NCI-H460 (cell line): ENCODE measurements at places on chromosomes 7 and 10.

- DNase-seq, result no peak
These were observed 83.7 kb downstream of the RBM33 start for GRCh38 chr7:155728116-155728515.

DNA sequence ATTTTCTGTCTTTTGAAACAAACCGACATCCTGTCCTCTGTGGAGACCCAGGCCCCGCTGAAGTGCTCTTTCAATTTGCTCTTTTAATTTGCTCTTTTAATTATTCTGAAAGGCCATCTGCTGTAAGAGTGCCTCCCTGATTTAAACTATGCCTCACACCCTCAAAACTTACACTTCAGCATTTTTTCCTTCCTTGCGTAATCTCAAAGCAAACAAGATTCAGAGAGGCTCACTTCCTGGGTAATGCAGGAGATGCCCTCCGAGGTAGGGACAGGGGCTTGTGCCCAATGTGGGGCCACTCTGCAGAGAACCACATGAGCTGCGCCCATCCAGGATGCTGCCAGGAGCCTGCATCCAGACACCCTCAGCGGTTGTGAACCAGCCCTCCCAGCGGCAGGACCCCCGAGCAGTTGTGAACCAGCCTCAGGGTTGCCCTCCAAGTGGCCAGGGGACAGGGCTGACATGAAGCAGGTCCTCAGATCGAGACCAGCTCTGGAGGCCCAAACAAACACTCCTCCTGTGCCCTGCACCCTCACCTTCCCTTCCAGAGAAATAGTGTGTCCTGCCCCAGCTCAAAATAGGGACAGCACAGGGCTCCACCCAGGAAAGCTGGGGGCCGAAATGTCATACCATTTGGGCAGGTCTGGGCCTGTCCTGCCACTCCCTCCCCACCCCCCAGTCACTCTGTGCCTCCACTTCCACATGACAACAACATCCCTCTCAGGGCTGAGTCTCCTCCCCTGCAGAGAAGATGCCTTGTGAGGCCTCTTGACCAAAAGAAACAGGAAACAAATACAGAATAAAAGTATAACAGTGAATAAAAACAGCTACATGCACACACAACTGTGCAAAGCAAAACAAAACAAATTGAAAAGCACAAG, 190.4 kb downstream of the PTPRN2 start:
- DNase-seq, result no peak

- peak; percentile 43 for DNase-seq
These were observed 23.9 kb upstream of the AGFG2 start for GRCh38 chr7:100515072-100515532.

- DNase-seq, result no peak
These were observed 55.1 kb upstream of the FAM20C start for GRCh38 chr7:137094-137891.

GRCh38 chr10:62113680-62114079, 155.0 kb downstream of the RTKN2 start:
- no peak for DNase-seq

- DNase-seq, result no peak
These were observed 34.7 kb downstream of the MRPS24 start for GRCh38 chr7:43834463-43835251.

- no peak for DNase-seq
These were observed 190.3 kb downstream of the COBL start for GRCh38 chr7:51126324-51126723.

GRCh38 chr10:106775127-106775526, 389.4 kb downstream of the SORCS1 start:
- no peak for DNase-seq

DNA sequence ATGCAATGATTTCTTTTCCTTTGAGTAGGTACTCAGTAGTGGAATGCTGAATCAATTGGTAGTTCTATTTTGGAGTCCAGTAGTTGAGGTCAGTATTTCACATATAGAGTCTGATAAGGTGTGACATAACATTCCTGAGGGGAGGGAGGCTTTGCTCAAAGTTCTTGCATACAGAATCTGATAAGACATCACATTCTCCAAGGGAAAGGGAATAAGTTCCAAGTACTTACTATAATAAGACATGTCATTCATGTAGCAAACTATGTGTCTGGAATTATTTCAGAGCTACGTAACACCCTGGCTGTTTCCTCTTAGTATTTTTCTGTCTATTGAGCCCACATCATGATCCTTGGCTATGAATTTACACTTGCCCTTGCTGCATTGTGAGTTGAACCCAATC, 74.3 kb upstream of the POM121L12 start:
- no peak for DNase-seq

DNA sequence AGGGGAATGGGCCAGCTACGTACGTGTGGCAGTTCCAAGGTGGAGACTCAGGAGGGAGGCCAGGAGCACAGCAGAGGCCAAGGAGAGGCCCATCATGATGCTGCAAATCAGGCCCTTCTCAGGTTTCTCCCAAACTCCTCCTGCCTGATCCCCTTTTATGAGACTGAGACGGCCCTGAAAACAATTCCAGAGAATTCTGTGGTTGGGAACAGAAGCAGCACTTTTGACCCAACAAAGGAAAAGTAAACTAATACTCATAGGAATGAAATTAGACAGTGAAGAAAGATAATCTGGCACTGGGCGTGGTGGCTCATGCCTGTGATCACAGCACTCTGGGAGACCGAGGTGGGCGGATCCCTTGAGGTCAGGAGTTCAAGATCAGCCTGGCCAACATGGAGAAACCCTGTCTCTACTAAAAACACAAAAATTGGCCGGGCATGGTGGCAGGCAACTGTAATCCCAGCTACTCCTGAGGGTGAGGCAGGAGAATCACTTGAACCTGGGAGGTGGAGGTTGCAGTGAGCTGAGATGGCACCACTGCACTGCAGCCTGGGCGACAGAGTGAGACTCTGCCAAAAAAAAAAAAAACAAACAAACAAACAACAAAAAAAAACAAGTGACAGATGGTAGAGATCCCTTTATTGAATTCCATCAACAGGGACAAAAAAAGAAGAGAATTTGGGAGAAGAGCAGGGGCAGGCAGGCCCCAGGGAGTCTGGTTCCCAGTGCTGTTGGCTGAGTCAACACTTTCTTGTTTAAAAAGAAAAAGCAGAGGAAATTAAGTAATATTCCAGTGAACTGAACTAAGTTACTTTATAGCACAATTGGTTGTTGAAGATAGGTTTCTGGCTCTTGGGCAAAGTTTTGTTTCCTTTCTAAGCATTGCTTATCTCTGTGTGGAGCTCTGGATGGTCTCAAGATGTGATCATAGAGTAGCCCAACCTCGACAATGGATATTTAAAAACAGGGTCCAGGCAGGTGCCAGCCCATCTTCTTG, at the start of gene CCL26:
CCL26 (minus strand) TSS at position 131 of the 997 bp plus-strand sequence; CDS start at position 96, 35 bp downstream.
- DNase-seq, result no peak

DNA sequence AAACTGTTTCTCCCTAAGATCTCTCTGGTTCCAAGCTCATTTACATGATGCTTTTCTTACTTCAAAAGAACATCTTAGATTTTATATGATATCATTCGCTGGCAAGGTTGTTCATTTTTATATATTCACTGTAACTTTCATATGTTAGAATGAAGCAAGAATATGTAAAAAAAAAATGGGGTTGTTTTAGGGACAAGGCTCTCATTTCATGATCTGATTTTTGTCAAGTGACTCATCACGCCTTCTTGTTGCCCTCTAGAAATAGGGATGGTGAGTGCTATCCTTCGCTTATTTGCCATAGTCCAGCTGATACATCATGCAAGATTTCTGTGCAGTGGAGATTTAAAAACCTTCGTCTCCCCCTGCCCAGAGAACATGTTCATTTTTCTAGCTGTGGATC, 14.0 kb upstream of the CELF2 start:
- no peak for DNase-seq

DNA sequence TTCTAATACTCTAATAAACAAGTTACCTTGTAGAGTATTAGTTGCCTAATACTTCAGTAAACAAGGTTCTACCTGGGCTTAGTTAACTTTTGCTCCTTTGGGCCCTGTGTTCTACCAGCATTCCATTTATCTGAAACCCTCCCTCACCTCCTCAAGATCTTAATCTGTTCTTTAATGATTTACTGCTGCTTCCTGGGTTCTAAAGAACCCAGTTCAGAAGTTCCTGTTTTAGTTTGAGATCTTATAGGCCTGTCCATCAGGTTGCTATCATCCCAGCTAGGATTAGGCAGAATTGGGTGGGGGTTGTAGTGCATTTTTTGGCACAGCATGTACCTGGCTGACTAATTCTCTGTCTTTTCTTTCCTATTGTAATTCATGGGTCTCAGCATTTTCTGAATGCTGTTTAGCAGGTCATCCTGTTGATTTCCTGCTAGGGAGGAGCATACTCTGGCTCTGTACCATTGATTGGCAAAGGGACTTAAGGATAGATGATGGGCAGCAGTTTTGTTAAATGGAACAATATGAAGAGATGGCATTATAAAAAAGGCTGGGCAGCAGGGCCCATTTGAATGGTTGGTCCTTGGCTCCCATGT, 53.7 kb upstream of the TMEM248 start:
- no peak for DNase-seq
